Retinal pigment epithelial cell (primary cell): ENCODE measurements at places on chromosomes 5 and 9.

DNA sequence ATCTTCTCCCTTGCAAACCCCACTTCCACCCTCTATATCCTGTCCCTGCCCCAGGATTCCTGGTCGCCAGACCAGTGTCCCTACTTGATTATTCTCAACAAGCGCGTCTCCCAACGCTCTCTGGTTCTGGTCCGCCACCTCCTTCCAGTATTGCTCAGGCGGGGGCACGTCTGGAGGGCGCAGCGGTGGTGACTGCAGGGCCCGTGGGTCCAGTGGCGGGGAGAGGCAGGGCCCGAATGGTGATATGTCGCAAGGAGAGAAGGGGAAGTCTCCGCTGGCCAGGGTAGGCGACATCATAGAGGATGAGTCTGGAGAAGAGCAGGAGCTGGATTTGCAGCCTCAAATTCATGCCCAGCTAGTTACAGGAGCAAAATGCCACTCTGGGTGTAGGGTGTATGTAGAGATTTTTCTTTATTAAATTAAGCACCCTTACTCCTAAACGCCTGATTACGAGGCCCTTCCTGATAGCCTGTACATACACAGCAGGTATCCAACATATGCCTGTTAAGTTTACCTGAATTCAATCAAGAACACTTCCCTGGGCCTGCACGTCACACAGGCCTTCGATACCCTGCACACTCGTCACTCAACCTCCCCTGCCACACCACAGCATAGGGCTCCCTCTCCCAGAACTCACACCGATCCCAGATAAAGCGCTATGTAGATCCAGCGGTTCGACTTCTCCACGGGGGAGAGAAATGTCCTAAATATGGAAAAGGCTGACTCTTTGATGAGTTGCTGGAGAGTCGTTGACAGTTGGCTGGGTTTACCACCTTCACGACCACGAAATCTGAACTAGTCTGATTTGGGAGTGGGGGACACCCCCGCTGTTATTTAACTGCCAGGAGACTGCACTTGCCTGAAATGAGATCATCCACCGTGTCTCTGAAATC, 4.8 kb downstream of the MCIDAS start:
- DNase-seq: no peak

GRCh38 chr9:96139592-96140295, 162.2 kb downstream of the HSD17B3 start:
- no peak for DNase-seq

GRCh38 chr5:164688437-164688836, 1183.0 kb downstream of the MAT2B start:
- DNase-seq: no peak

- DNase-seq: peak; percentile 91
These were observed 160.9 kb downstream of the GIN1 start for GRCh38 chr5:102959055-102959454.

- DNase-seq: no peak
These were observed 202.0 kb downstream of the ADAMTSL1 start for GRCh38 chr9:18675973-18676372.

- no peak for DNase-seq
These were observed 52.3 kb downstream of the RGS3 start for GRCh38 chr9:113515862-113516261.

DNA sequence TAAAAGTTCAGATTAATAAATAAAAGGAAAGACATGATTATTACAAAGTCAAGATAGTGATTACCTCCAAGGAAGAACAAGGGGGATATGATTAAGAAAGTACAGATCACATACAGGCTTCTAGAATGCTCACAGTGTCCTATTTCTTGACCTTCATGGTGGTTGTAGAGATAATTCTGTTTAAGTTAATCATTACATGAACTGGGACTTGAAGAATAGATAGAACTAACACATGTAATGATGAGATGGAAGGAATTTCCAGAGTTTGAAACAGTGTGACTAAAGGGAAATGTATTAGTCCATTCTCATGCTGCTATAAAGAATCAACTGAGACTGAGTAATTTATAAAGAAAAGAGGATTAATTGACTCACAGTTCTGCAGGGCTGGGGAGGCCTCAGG, 72.7 kb downstream of the LURAP1L start:
- no peak for DNase-seq

DNA sequence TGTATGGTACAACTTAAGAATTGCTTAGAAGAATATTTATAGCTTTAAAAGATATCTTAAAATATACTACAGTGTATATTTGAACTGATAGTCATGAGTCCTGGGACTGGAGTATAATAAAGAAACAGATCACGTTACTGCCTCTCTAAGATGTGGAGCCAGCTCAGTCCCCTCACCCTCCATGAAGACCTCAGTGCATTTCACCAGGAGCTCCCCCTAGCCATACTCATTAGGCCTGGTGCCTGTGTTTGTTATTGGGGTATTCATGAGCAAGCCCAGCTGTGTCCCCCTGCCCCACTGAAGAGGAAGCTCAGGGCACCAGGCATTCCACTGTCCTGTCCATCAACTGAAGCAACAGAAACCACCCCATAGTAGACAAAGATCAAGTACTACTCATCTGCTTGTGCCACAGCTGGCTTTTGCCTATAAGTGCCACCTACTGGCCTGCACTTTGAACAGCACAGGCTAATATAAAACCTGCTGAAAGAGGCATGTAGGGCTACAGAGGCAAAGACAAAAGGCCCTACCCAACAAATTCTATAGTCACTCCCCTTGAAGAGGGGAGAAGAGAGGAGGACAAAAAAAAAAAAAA, 850.2 kb upstream of the NUDT12 start:
- DNase-seq: peak; percentile 3
